Activated CD8-positive, alpha-beta memory T cell treated with anti-CD3 and anti-CD28 coated beads for 48 hours (primary cell): ENCODE measurements at places on chromosomes 16 and 17.

GRCh38 chr16:20866145-20866772, 33.9 kb downstream of the DCUN1D3 start:
- DNase-seq: no peak

DNA sequence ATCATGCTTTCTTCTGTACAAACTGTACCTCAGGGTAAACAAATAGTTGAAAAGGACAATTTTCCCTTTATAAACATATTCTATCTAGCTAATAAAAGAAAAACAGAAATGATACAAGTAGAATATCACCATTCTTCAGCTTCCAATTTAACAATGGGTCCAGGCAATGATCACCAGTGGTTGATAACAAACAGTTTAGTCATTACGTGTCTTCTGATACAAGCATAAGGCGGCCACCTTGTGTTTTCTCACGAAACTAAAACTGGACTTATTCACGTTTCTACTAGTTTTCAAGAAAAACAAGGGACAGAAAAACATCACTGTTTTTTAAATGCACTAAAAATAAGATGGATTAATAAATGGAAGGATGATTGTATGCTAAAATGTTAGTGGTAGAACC, 58.3 kb downstream of the STH start:
- DNase-seq: no peak

GRCh38 chr17:45958994-45959665, 39.9 kb upstream of the STH start:
- no peak for DNase-seq

DNA sequence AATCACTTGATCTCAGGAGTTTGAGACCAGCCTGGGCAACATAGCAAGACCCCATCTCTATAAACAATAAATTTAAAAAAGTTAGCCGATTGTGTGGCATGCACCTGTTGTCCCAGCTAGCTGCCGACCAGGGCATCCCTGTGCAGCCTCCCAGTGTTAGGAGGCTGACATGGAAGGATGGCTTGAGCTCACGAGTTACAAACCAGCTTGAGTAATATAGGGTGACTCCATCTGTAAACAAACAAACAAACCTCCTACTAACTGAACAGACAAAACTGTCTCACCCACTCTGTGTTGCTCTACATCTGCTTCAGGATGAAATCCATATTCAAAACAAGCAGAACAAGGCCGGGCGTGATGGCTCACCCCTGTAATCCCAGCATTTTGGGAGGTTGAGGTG, 6.9 kb upstream of the PRSS27 start:
- no peak for DNase-seq

DNA sequence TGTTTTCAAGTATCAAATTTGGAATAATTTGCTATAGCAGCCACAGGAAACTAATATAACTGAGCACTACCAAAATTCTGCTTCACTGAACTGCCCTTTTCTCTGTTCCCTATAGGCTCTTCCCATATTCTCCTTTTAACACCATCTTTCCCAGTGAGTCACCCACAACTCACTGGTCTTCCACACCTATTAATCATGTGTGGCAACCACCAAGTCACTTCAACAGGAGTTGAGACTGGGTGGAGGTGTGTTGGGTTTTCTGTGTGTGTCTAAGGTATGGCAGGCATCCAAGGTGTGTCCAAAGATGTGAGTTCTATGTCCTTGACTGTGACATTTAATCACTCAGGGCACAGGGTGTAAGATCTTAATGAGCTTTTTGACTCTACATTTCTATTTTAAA, 610.0 kb upstream of the CDH11 start:
- DNase-seq: no peak

- no peak for DNase-seq
Measured at GRCh38 chr17:9941305-9941704, 36.2 kb upstream of the RCVRN start.

GRCh38 chr16:69131167-69131838, 1.1 kb downstream of the CHTF8 start:
- DNase-seq: no peak

DNA sequence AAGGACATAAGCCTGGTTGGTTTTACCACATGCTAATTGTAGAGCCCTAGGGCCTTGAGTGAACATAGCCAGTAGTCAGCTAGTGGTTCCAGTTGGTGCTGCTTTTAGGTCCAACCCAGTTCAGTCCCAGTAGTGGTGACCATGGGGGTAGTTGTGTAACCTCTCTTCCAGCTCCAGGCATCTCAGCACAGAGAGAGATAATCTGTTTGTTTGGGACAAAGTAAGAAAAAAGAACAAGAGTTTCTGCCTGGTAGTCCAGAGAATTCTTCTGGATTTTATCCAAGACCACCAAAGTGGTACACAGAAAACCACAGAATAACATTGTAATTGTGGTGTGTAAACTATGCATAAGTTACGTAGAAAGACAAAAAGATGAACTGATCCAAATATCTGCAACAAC, 5.2 kb upstream of the CCL13 start:
- DNase-seq: no peak

DNA sequence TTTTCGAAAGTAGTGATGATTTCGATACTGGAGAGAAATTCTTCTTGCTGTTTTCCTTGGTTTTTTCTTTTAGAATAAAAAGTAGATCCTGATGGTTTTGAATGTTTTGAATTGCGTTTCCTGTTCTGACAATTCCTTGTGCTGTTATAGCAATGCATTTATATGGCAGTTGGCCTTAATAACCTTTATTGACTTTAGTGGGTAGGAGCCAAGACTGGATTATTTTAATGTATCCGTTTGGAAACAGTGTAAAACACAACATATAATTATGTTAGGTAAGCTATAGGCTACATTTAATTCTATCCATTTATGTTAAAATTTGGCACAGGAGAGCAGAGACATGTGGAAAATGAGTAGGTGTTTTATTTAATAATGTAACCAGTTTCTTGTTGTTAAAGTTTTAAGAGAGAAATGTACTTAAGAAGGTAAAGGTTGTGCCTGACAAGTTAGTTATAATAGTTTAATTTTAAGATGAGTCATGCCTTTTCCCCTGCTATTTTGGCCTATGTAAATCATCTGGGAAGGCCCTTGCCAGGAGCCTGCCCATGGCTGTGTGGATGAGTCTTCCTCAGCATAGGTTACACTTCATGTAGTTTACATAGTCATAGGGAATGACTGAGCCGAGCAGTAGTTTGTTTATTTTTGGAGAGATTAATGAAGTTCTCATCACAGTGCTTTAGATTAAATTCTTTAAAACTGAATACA, 189.9 kb downstream of the FTO start:
- no peak for DNase-seq

GRCh38 chr16:79715061-79715460, 114.5 kb upstream of the MAF start:
- no peak for DNase-seq

DNA sequence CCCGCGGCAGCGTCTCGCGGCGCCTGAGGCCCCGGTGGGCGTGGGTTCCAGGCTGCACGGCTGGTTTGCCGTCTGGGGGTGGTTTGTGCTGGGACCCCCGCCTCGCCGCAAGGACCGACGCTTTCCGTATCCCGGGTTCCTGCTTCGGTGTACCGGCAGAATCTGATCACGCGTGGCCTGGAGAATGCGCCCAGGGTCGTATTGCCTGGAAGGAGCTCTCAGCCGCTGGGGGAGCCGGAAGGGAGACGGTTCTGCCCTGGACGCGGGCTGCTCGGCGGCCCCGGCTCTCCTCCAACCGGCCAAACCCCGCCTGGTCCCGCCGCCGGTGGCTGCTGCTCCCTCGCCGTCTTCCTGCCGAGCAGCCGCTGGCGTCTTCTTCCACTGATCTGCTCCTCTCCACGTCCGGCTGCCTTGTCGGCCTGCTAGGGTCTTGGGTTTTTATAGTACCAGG, 39.8 kb downstream of the ZNF778 start:
- no peak for DNase-seq

DNA sequence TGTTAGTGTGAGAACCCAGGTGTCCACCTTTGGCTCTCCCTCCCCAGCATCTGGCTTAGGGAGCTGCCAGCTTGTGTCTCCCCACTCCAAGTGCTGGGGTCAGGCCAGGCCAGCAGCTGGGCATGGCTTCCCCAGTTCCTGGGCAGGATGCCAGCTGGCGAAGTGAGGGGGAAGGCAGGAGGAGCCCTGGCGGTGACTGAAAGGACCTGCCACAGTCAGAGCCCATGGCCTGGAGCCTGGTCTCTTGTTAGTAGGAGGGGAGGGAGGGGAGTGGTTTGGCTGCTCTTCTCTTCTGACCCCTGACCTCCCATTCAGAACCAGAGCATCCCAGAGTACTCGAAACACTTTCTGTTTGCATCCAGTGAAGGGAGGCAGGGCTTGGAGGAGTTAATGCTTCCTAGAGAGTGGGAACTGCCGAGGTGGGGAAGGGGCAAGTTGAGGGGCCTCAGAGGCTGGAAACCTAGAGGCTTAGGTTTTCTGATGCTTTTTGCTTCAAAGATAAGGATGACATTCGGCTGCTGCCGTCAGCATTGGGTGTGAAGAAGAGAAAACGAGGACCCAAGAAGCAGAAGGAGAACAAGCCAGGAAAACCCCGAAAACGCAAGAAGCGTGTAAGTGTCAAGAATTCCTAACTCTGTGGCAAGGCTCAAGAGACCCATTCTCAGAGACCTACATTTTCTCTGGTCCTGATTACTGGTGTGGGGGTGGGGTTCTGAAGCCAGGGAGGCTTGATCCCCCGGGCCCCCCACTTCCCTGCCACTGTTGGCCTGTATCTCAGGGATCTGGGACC, 772 bp downstream of the CHD3 start:
- DNase-seq: no peak

- no peak for DNase-seq
Measured at GRCh38 chr17:17186051-17186450, 20.1 kb downstream of the PLD6 start.

DNA sequence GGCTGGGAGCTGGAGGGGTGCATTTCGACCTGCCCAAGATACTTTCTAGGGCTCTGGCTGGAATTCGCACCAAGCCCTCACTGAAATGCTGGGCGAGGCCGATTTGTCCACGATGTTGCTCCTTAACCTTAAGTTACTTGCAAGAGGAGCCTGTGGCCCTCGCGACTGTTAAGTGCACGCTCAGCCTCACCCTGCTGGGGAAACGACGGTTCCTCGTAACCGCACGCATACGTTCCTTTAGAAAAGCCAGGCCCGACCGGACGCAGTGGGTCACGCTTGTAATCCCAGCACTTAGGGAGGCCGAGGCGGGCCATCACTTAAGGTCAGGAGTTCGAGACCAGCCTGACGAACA, 607 bp upstream of the NCOR1 start:
- peak; percentile 43 for DNase-seq

- DNase-seq: no peak
Measured at GRCh38 chr16:49354101-49354500, 19.5 kb upstream of the C16orf78 start.

DNA sequence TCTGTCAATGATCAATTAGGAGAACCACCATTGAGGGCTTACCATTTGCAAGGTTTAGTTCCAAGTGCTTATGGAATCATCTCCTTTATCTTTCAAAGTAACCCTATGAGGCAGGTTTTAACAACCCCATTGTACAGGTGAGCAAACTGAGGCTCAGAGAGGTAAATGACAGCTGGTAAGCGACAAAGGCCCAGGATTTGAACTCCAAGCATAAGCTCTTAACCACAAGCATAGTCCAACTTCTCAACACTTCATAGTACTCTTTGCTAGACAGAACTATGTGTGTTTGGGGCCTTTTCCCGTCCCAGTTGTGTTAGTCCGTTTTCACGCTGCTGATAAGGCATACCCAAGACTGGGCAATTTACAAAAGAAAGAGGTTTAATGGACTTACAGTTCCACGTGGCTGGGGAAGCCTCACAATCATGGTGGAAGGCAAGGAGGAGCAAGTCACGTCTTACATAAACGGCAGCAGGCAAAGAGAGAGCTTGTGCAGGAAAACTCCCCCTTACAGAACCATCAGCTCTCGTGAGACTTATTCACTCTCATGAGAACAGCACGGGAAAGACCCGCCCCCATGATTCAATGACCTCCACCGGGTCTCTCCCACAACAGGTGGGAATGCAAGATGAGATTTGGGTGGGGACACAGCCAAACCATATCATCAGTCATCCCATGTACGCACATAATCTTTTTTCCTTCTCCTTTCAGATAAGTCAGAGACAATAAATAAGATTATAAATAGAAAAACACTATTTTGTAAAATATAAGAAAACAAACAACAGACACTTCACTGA, 6.4 kb downstream of the RPH3AL start:
- DNase-seq: no peak

DNA sequence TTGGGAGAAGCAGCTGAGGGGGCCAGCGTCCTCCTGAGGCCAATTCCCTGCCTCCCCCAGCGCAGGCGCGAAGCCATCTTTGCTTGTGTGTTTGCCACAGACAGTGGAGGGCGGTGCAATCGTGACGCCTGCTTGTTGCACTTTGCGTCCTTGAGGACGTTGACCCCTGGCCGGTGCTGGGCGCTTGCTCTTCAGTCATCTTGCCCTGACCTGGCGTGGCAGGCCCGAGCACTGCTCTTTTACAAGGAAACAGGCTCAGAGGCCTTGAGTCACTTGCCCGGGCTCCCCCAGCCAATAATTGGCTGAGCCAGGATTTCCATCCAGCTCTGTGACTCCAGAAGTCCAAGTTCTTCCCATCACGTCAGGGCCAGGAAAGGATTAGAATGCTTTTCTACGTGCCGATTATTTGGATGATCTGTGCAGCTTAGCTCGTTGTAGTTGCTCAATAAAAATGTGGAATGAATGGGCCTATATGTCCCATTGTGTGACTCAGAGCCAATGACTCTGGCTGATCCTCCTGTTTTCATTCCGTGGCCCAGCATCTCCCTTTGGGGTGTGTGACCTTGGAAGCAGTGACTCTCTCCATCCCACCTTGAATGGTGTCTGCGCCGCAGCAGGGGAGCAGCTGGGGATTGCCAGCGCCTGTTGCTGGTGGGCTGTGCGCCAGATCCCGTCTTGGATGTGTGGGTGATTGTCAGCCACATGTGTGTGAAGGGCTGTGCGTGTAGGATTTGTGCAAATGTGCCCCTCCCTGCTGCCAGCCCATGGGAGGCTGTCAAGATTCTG, 214.1 kb downstream of the SEC14L1 start:
- no peak for DNase-seq

GRCh38 chr16:86101897-86102157, 202.9 kb downstream of the IRF8 start:
- DNase-seq: no peak

DNA sequence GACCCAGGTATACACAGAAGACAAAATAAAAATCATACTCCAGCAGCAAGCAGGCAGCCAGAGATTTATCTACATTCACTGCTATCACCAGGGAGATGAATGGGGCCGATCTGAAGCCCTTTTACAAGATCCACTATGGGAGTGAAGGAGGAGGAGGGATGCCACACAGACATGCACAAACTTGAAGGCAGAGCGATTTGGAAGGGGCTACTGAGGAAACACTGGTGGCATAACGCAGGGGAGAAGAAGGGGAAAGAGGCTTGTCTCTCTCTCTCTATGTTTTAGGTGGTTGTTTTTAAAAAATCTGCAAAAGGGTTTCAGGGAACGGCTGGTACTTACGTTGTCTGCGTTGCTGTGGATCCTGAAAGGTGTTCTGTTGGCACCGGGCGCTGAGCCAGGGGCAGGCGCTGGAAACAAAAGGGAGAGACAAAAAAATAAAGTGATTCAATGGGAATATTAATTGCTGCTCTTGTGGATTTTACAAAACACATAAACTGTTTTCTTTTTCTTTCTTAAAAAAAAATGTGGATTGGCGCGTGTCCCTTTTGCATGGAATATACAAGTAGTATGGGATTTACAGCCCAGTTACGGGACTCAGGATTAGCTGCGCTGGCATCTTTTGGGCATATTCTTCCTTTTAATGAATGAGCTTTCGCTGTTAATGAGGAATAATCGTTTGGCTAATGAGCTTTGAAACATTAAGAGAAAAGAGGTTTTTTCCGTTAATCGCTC, 255.3 kb upstream of the PMFBP1 start:
- no peak for DNase-seq

- DNase-seq: no peak
Measured at GRCh38 chr16:62913333-62913732, 877.1 kb upstream of the CDH8 start.

GRCh38 chr17:68794636-68795434, 160.4 kb downstream of the ABCA8 start:
- no peak for DNase-seq
